Activated CD4-positive, alpha-beta T cell treated with anti-CD3 and anti-CD28 coated beads, Interleukin-2, Interleukin-6, amounts not matched to agents 100 ng/mL and 50 ng/mL, durations not matched to agents 16 hours and 8 hours (primary cell): ENCODE measurements at places on chromosomes 12 and 14.
A peak's percentile ranks its signal among the peaks of the same experiment; 100 is the strongest.

GRCh38 chr12:22408610-22409376, 74.3 kb upstream of the ST8SIA1 start:
- no peak for DNase-seq

GRCh38 chr14:102957222-102957621, 34.8 kb downstream of the AMN start:
- DNase-seq, result no peak

DNA sequence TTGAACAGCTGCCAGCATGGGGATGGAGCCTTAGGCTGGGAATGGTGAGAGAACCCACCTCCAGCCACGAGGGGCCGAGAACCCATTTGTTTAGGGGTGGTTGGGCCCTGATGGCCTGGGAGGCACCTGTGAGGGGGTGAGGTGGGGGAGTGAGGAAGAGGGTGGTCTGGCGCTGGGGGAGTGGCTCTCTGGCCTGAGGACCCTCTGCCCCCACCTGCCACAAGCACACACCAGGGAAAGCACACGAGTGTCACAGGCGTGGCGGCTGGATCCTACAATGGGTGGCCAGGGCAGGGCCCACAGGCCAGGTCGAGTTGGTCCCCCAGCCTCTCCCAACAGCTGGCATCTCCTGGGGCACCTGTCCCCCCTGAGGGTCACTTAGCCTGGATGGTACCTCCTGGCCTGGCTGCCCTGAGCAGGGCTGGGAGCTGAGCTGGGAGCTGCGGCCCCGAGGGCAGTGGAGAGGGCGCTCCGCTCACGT, 340.5 kb downstream of the TMEM121 start:
- DNase-seq, result no peak

DNA sequence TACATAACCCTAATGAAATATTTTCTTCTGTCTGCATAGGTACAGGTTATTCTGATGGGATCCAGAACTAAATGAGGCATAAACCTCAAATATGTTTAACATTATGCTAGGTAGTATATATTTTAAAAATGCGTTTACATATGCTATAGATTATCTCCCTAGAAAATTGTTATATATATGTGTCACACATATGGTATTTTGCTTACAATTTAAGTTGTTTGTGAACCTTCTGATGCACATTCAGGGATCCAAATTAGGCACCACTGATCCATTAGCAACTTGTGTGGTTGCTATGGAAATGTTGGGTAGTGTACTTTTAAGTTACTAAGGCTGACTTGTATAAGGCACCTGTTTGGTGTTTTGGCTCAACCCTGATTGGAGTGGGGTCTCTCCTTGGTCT, 456.7 kb downstream of the AEBP2 start:
- no peak for DNase-seq

GRCh38 chr12:38110026-38110699, 206.4 kb upstream of the ALG10B start:
- no peak for DNase-seq

DNA sequence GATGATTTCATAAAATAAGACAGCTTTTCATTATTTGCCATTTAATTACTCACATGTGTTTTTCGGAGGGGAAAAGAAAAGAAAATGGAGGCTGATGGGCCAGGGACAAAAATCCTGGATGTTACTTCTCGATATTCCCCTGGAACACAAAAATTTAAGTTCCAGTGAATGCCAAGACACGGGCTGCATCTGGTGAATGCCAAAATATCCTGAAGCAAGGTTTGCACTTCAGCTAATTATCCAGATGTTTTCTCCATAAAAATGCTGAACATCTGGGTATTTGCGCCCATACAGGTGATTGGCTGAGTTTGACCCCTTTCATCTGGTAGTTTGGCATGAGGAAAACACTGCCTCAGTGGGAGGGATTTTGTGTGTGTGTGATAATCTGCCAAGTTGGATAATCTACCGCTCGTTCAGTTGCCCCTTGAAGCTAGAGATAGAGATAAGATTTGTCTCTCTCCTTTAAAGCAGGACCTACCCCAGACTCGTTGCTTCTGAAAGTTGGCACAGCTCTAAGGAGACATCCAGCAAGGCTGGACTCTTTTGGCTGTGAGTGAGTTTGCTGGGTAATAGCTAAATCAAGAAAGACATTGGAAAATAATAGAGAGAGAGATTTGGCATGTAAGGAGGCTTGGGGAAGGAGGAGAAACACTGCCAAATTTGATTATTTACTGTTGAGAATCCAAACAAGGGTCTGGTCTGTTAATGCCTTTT, 390.0 kb downstream of the EGLN3 start:
- no peak for DNase-seq

- DNase-seq, result no peak
Observed at GRCh38 chr12:94829552-94829951, 173.9 kb downstream of the NDUFA12 start.

- no peak for DNase-seq
Observed at GRCh38 chr12:15446807-15447206, 124.5 kb downstream of the PTPRO start.

GRCh38 chr14:67636361-67636919, 16.7 kb downstream of the ARG2 start:
- DNase-seq, result peak; percentile 26

- no peak for DNase-seq
Observed at GRCh38 chr12:8630131-8630530, 17.5 kb upstream of the AICDA start.

DNA sequence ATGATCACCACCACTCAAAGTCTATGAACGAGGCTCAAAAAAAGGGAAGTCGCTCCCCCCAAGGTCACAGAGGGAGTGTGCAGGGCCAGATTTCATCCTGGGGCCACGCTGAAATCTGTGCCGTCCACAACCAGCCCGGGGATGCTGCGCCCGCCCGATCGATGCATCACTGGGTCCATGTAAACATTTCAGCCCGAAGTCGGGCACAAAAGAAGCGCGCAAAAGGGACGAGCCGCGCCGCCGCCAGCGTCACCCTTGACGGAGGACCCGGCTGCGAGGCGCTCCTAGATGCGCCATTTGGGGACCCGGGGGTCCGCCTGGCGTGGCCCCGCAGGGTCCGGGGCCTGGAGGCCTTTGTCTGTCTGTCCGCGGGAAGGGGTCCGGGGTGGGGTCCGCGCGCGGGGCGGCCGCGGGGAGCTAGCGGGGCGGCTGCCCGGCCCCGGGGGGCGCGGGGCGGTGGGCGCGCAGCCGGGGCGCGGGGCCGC, 503 bp downstream of the FBXO21 start:
- DNase-seq, result peak; percentile 36

DNA sequence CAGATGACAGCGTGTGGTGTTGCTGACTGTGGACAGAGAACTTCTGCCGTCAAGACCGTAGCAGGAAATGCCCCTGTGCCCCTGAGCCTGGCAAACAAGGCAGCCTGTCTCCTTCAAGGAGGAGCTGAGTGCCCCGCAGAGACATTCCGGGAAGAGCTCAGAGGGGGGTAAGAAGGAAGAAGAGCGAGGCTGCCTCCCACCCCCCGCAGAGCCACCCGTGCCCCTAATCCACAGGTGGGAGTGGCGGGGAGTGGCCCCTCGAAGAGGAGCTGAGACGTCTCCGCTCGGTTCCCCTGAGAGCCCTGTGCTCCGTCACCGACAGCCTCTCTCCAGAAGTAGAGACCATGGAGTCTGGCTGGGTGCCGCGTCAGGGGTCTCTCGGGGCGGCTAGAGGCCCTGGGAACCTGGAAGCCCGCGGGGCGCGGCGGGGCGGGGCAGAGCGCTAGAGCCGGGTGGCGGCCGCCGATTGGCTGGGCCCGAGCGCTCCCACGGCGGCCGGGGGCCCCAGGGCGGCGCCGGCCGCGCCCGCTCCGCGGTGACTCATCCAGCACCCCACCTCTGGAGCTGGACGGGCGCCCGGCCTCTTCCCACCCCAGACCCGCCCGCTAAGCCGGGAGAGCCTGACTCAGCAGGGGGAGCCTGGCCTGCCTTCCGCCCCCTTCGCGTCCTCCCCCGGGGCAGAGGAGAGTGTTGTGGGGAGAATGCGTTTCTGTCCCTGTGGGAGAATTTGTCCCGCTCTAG, 25.2 kb upstream of the KRT78 start:
- DNase-seq, result peak; percentile 53

- DNase-seq, result peak; percentile 56
Observed at GRCh38 chr14:39431416-39432178, 636 bp downstream of the FBXO33 start.

- DNase-seq, result no peak
Observed at GRCh38 chr14:62076825-62077605, 314.8 kb downstream of the SNAPC1 start.

DNA sequence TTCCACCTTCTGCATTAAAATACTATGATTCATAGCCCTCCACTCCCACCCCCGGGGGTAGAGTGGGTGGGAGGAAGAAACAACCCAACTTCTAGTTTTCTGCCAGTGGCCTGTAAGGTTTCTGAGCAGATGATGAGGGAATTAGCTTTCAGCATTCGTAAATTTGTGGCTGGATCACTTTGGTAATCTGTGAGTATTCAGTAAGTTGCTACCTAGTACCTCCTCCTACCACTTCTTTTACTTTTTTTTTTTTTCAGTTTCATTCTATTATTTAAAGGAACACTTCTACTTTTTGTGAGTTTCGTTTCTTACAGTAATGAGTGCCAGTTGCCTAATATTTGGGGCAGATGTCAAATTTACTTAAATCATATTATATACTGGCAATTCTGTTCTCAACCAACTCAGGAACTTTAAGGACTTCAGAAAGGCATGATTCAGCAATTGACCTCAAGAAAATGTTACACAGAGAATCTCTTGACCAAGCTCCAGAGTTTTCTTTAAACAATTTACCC, 42.4 kb upstream of the EMP1 start:
- no peak for DNase-seq

DNA sequence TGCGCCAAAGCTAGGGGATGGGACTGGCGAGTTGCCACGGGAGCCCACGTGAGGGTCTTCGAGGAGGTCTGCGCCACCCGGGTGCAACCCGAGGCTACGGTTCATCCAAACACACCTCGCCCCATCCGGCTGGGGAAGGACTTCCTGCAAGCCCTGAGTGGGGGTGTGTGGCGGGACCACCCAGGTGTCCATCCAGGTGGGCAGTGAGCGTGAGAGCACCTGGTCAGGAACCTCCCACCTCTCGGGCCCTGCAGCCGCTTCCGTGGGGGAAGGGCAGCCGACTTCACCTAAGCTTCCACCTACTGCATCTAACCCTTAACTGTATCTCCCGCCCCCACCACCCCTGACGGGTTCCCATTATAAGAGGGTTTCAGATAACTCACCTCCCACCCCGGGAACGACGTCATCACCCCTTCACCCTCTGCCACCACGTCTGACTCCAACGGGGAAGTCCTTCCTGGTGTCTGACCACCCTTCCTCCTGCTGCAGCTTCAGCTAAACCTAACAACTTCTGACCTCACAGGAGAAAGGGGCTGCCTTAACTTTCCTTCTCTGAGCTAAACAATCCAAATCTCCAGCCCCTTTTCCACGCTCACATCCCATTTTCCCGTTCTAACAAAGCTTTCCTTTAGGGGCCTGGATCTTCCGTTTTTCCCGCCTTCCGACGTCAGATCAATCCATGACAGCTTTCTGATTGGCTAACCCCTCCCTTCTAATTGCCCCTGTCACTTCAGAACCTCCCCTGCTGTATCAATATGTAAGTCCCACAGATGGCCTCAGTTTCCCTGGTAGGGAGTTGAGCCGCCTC, 27.4 kb upstream of the SMUG1 start:
- peak; percentile 47 for DNase-seq

- no peak for DNase-seq
Observed at GRCh38 chr14:92649934-92650545, 98.4 kb downstream of the LGMN start.

- DNase-seq, result no peak
Observed at GRCh38 chr12:92118826-92119536, 26.7 kb downstream of the BTG1 start.

DNA sequence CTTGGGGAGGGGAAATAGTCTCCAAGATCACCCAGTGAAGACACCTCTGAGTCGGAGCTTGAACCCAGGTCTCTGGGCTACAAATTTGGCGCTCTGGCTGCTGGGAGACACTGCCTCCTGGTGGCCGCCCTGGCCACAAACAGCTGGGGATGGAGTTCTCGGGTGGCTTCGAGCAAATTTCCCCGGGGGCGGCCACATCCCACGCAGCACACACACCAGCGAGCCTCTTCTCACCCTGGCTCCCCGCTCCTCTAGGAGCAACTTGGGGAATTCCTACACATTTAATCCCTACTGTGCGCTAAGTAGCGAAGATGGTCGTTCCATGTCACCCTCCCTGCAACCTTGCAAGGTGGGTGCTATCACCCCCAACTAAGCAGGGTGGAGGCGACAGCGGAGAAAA, 66.2 kb upstream of the BEGAIN start:
- DNase-seq, result peak; percentile 43

DNA sequence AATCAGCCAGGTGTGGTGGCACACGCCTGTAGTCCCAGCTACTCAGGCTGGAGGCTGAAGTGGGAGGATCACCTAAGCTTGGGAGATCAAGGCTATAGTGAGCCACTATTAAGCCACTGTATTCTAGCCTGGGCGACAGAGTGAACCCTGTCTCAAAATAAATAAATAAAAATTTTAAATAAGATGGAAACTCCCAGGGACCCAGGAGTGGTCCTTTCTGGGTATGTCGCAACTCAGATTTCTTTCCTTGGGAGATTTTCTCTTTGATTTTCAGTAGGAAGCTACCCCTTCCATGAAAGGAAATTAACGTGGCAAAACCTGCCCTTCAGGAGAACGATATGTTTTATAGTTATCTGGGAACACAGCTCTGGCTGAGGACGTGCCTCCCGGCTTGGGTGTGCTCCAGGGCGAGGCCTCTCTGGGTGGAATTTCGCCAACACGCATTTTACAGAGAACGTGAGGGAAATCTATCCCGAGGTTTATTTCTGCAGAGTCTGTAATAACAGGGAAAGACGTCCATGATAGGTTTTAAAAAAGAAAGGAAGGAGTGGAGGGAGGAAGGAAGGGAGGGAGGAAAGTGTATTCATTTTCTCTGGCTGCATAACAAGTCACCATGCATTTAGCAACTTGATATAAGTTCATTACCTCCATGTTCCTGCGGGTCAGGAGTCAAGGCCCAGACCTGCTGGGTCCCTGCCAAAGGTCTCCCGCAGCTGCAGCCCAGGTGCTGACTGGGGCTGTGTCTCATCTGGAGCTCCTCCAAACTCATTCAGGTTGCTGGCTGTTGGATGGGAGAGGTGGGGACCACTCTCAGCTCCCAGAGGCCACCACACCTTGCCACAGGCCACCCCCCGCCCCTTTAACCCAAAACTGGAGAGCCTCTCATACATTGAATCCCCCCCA, 80.6 kb upstream of the GSC start:
- DNase-seq, result no peak

DNA sequence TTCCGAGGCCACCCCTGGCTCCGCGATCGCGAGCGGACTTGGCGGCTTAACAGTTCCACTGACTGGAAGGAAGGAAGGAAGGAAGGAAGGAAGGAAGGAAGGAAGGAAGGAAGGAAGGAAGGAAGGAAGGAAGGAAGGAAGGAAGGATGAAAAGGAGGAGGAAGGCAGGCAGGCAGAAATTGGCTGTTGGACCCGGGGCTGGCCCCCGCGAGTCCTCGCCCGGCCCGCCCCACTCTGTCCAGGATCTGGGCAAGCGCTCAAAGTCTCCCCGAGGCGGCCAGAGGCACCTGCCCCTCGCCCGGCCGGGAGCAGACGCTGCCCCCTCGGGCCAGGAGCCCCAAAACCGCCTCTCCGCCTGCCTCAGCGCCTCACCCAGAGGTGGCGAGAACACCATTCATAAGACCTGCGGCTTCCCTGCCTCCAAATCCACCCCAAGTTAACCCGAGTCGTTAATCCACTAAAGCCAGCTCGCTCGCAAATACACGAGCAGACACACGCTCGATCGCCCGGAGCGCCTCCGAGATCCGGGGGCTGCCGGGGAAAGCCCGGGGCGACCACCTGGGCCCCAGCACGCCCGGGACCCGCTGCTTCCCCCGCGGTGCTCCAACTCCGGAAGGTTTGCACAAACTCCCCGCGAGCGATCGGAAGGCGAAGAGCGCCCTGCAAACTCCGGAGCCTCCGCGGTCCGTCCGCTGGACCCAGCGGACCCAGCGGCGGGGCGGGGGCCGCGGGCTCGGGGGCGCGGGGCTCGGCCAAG, 844 bp downstream of the DPF3 start:
- DNase-seq, result peak; percentile 38
